ENCODE measurements at places on chromosomes 7 and 10.

DNA sequence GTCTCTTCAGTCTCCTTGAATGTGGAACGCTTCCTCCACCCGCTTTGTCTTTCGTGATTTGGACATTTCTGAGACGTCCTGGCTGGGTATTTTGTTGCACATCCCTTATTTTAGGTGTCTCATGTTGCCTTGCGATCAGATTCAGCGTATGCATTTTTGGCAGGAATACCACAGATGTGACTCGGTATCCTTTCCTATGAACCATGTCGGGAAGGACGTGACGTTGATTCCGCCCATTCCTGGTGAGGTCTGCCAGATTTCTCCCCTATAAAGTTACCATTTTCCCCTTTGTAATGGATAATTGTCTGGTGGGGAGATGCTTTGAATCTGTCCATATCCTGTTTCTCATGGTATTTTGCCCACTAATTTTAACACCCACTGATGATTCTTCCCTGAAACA is 49.6 kb downstream of the RBM17 start:
- no peak for DNase-seq

DNA sequence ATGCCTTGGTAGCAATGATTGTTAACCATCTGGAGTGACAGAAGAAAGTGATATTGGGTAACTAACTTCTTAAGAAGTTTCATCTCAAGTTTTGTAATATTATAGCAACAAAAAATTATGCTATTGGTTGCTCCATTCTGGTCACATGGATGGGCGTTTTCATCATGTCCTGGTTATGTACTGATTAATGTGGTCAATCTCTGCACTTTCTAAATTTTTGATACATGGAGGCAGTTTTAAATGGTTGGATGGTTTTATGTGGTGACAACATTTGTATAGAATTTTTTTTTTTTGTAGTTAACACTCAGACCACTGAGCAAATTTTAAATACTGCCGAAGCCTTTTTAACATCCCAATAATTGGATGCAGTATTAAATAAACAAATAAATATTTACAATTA is 55.2 kb upstream of the CCAR1 start:
- no peak for DNase-seq

DNA sequence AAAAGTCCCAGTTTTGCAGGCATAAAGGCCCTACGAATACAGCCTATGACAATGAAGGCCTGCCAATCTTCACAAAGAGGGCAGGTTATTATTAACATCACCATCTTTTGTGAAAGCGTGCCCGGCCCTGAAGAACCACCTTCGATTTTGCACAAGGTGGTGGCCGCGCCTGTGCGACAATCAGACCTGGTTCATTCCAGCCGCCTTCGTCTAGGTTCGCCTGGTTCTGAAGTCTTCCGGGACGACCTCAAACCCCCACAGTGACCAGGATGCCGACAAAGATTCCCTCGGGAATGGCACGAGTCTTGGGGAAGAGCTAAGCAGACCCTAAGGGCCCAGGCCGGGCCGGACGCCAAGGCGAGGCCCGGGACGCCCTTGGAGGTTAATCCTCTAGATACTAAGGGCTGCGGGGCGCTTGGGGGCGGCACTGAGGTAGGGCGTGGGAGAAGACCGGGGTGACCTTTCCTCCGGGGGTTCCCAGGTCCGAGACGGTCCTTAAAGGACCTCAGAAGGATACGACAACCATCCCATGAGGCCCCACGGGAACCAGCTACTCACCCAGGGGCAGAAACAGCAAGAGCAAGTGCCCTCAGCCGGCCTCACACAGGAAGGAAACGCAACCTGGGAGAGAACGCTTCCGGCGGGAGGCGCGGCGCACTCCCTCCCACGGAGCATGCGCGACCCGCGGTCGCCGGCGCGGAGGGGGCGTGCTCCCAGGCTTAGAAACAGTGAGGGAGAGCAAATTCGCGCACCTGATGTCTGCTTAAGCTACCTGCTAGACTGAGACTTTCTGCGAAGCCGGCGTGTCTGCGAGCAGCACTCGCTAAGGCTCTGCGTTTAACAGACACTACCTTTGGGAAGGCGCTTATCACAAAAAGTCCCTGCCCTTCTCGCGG is at the start of gene ATAD1:
Gene ATAD1 (minus strand): TSS at position 618 of the 896 bp plus-strand sequence. CDS start 3,627 bp downstream, outside the sequence.
- peak; percentile 97 for DNase-seq

GRCh38 chr10:121514141-121514865 is 83.9 kb downstream of the FGFR2 start:
- DNase-seq, result no peak

GRCh38 chr10:51860257-51860656 is 160.9 kb upstream of the CSTF2T start:
- DNase-seq, result peak; percentile 23

DNA sequence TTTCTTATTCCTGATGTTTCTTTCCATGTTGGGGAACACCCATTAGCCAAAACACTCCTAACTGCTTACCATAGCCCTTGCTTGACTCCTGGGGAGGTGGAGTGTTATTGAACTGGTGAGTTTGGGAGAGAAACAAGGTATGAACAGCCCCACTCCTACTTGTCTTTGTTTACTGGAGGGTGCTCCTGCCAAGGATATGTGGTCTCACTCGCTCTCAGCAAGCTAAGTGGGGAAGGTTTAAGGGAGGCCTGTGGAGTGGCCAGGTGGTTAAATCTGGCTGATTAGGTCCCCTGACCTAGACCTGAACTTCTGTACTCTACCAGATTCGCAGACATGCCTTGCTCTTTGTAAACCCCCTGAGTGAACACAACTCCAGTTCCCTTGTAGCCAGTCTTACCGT is 300.1 kb downstream of the PTEN start:
- DNase-seq, result no peak
